ENCODE measurements at places on chromosomes 16 and 17. TPM values are rescaled to one million over a fixed set of nuclear protein-coding genes. Genes with fewer than 3 reads are reported as not detected.
A peak's percentile ranks its signal among the peaks of the same experiment; 100 is the strongest.

DNA sequence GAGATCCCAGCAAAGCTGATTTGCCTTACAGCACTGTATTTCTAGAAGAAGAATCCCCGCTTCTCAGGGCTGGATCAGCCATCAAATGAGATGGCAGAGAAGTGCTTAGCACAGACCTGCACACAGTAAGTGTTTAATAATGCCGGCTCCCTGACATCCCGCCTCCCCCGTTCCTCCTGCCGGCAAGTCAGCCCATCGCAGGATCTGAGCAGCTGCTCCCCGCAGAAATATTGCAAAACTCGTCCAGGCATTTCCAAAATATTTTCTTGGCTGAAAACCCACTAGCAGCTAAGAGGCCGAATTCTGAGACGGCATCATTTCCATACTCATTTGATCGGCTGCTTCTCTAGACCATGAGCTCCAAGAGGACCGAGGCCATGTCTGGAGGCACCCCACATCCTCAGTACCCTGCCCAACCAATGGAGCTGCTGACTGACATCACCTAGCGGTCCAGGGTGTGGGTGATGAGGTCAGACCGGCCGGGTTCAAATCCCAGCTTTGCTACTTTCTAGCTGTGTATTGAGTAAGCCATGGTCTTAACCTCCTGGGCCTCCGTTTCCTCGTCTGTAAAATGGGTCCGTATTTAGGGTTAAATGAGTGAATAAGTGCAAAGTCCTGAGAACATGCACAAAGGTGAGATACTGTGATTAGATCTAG is 251.5 kb downstream of the KATNIP start:
- no peaks in the 10 kb centered on the region for H3K36me3 ChIP-seq
- no peak for DNase-seq
- H3K4me1 ChIP-seq = peaks cover 14% of the 10 kb centered on the region
- H3K27me3 ChIP-seq = peaks cover 30% of the 10 kb centered on the region
- H3K4me3 ChIP-seq = no peak overlapping the region

Gene C17orf100
- total RNA-seq = 1.0 TPM

Gene IRX3
- total RNA-seq = not detected

Gene DNAH2
- total RNA-seq = not detected

DNA sequence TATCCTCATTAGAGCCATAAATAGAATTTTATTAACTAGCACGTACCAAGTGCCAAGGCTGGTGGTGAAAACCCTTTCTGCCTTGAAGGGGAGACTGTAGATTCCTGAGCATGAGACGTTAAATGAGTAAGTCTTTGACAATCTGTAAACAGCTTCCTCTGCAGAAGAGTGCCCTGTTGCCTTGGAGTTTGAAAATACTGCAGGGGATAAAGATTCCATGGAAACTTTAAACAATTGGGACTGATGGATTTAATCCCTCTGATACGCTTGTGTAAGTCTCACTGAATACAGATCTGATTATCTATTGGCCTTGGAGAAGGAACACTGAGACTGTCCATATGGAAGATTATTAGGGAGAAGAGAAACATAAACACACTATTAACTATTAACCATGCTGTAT is 1053.4 kb upstream of the RBFOX1 start:
- no peak overlapping the region for H3K4me3 ChIP-seq
- H3K27me3 ChIP-seq = no peaks in the 10 kb centered on the region
- no peak overlapping the region for H3K27ac ChIP-seq
- DNase-seq = no peak
- no peaks in the 10 kb centered on the region for H3K4me1 ChIP-seq

DNA sequence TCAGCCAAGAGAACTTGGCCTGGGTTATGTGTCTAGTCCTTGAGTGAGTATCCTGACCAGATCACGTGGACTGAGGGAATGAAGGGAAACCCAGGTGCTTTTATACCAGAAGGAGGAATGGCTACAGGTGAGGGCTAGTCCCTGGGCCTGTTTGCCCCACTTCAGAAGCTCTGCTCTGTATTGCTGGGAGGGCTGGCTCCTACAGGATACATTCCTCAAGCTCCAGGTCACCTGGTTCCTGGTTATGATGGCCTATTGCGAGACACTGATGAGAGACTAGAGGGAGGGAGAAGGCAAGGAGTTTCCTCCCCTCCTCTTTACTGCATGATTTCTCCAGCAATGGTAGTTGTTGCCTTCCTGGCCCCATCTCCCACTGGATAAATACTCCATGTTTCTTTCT is 19.0 kb upstream of the SMG8 start:
- no peak overlapping the region for H3K27ac ChIP-seq
- peaks cover 4% of the 10 kb centered on the region for H3K36me3 ChIP-seq
- no peaks in the 10 kb centered on the region for H3K27me3 ChIP-seq
- no peak overlapping the region for H3K4me3 ChIP-seq

Gene GPR139
- not detected for total RNA-seq

DNA sequence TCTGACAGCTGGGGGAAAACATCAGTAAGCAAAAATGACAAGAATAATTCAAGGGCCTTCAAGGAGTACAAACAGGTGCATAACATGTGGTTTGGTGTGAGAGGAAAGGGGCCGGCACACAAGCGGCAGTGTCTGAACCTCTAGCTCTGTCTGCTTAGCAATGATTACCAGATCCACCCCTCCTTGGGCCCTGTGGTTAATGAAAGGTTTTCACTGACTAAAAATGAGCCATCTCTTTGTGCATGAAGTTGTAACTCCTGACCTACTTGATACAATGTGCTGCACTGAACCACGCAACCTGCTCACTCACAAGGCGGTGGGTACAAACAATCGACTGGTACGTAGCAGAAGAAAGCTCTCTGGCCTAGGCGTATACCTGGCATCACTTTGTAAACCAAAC is 15.1 kb downstream of the FAM117A start:
- H3K4me1 ChIP-seq = peaks cover 64% of the 10 kb centered on the region
- H3K27me3 ChIP-seq = no peaks in the 10 kb centered on the region
- H3K27ac ChIP-seq = peak overlapping the region; percentile 96
- peak overlapping the region; percentile 81 for H3K4me3 ChIP-seq
- H3K36me3 ChIP-seq = peaks cover 8% of the 10 kb centered on the region
- DNase-seq = peak; percentile 72

DNA sequence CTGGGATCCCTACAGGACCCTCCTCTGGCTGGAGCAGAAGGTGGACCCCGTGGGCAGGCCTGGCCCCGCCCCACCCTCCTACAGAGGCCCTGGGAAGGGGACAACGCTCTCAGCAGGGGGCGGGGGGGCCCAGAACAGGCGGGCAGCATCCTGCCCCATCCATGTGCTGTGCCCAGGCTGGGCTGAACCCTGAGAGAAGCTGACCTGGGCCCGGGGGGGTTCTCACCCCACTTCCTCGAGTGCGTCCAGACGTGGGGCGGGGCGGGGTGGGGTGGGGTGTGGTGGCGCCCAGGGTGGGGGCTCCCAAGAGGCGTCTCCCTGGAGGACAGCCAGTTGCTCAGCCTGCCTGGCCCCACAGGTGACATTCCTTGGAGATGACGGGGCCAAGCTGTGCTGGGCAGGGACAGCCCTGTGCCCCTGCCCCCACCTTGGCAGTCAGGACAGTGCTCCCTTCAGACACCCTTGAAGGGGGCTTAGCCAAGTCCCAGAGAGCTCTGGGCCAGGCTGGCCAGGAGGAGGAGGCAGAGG is 390 bp upstream of the UNC13D start:
- no peaks in the 10 kb centered on the region for H3K36me3 ChIP-seq
- H3K27ac ChIP-seq = peak overlapping the region; percentile 81
- H3K4me1 ChIP-seq = peaks cover 6% of the 10 kb centered on the region

GRCh38 chr17:15124264-15124595 is 140.9 kb downstream of the PMP22 start:
- H3K27ac ChIP-seq = no peak overlapping the region
- H3K27me3 ChIP-seq = peaks cover 5% of the 10 kb centered on the region
- DNase-seq = no peak
- H3K4me1 ChIP-seq = no peaks in the 10 kb centered on the region
- H3K36me3 ChIP-seq = no peaks in the 10 kb centered on the region

DNA sequence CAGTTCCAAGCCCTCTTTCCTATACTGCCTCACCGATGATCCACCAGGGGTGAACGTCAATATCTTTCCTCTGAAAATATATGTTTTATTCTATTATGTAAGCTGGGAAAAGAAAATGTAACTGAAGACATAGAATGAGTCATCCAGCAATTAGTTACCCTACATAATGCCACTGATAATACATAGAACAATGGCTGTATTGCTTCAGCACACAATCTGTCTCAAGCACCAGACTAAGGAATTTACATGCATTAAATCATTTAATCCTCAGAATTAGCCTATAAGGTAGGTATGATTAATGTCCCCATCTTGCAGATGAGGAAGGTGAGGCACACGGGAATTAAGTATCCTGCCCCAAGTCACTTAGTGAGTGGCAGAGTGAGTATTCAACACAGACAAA is 472.8 kb downstream of the TOX3 start:
- no peak for DNase-seq
- no peak overlapping the region for H3K27ac ChIP-seq
- H3K4me3 ChIP-seq = no peak overlapping the region
- H3K27me3 ChIP-seq = no peaks in the 10 kb centered on the region
- H3K36me3 ChIP-seq = no peaks in the 10 kb centered on the region
- H3K4me1 ChIP-seq = no peaks in the 10 kb centered on the region

Gene ALOX12B
- total RNA-seq = not detected

Gene FBXO39
- total RNA-seq = 0.42 TPM

GRCh38 chr16:89191033-89191900 is 9.1 kb downstream of the SLC22A31 start:
- H3K27ac ChIP-seq = no peak overlapping the region
- H3K4me1 ChIP-seq = no peaks in the 10 kb centered on the region
- H3K4me3 ChIP-seq = peak overlapping the region; percentile 20
- no peaks in the 10 kb centered on the region for H3K36me3 ChIP-seq

Gene NUPR1
- total RNA-seq = not detected

DNA sequence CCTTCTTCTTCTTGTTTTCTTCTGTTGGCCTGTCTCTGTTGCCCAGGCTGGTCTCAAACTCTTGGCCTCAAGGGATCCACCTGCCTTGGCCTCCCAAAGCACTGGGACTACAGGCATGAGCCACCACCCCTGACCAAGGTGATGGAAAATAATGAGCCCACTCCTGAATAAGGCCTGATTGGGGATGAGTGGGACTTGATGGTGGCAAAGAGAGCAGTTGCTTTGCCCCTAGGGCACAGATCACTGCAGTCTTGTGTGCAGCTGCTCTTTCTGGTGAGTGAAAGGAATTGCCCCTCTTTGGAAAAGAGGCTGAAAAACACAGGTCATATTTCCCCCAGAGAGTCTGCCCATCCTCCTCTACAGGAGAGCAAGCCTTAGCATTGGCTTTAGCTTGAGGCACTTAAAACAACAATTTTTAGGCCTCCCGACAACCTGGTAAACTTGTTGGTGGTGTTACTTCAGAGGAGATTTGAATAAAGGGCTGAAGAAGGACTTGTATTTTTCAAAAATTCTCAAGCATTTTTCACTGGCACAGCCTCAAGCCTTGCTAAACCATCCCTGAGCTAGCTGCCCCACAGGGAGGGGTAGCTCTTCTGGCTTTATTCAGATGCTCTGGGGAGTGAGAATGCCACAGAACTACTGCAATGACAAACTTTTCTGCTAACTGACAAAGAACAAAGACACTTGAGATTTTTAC is 6.1 kb upstream of the PDP2 start:
- peaks cover 45% of the 10 kb centered on the region for H3K4me1 ChIP-seq
- no peaks in the 10 kb centered on the region for H3K36me3 ChIP-seq
- DNase-seq = no peak
- H3K27ac ChIP-seq = peak overlapping the region; percentile 95
- H3K4me3 ChIP-seq = peak overlapping the region; percentile 85

DNA sequence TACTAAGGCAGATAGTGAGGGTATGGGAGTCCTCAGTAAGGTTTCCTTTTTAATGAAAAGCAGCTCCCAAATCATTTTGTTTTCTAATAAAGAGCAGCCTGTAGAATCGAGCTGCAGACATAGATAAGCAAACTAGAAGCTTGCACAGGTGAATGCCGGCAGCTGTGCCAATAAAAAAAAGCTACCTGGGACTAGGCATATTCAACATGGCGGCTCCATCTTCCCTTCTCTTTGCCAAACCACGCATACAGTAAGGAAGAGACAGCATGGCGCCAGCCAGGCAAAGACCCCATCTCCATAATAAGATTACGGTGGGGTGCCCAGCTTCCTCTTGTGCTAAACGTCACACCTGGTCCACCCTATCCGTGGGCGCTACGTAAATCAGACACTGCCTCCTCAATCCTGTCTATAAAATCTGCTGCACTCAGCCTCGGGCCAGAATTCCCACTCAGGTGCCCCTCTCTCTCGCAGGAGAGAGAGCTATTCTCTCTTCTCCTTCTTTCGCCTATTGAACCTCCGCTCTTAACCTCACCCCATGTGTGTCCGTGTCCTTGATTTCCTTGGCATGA is 92.7 kb upstream of the FA2H start:
- H3K4me3 ChIP-seq = no peak overlapping the region
- no peaks in the 10 kb centered on the region for H3K27me3 ChIP-seq
- no peak for DNase-seq
- H3K36me3 ChIP-seq = no peaks in the 10 kb centered on the region
- H3K4me1 ChIP-seq = peaks cover 5% of the 10 kb centered on the region

DNA sequence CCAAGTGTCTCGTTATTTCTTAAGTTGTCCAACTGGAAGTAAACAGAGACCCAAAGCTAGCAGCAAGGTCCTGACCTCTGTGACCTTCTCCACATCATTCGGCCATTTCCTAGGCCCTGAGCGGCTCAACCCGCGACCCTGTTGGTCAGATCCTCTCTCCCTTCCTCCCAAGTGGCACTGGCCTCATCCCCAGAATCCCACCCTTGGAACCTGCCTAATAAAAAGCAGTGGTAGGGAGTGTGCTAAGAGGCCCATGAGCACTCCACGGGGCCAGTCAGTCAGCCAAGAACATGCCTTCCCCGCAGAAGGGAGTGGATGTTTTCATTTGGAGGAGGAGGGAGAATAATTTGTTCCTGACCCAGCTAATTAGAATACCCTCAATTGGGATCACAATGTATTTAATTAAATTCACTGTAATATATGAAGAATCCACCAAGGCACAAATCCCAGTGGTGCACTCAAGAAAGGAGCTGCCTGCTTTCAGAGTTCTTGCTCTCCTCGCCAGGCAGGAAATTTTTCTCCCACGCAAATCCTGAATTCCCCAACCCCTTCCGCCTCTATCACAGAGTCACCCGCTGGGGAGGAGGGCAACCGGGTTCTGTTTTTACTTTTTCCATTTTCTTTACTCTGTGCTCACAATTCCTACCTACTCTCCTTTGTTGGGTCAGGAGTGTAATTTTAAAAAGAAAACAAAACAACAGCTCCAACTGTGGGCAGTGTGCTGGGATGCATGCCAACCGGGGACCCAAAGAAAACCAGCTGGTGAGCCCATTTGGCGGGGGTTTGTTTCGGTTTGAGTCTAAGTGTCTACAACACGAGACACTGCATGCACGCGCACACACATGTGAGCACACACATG is 153.4 kb downstream of the ZFHX3 start:
- no peak for DNase-seq
- H3K27me3 ChIP-seq = no peaks in the 10 kb centered on the region
- H3K36me3 ChIP-seq = no peaks in the 10 kb centered on the region
- H3K4me1 ChIP-seq = no peaks in the 10 kb centered on the region
